Activated gamma-delta T cell treated with Interleukin-2 at 50 U/mL for 16 hours (primary cell): ENCODE measurements at places on chromosomes 12 and 14.

DNA sequence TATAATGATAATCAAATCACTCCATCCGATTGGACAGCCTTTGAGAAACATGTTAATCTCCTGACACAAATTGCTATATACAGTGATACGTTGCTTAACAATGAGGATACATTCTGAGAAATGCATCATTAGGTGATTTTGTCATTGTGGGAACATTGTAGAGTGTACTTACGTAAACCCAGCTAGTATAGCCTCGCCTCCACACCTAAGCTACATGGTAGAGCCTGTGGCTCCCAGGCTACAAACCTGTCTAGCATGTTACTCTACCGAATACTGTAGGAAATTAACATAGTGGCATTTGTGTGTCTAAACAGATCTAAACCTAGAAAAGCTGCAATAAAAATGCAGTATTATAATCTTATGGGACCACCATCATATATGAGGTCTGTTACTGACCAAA, 128.6 kb upstream of the PWP1 start:
- DNase-seq, result no peak

DNA sequence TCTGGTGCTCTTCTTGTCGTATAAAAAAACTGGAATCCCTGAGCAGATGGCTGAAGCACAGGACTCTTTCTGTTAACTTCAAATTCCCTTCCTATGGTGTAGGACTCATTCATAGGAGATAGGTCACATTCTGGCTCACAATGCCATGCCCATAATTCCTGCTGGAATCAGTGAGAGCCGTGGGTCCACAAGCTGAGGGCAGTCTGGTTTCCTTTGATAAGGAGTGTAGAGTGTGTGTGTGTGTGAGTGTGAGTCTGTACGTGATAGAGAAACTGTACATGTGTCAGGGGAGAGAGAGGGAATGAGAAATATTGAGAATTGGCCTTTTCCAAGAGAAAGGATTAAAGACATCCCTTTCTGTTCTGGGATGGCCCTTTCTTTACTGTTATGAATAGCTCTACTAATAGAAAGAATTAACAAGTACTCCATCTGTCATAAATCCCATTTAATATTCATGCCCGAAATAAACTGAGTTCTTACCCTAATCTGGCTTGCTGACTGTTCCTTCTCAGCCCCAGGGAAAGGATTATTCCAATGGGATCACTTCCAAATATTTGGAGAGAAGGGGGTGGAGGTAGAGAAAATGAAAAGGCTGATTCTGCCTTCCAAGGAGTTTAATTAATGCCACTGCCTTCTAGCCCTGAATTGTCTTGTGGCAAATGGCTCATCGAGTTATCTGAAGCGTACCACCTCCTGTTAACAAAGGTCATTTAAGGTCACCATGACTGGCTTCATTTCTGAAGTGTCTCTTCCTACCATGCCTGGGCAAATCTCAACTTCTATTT, 79.0 kb downstream of the TMX1 start:
- no peak for DNase-seq

DNA sequence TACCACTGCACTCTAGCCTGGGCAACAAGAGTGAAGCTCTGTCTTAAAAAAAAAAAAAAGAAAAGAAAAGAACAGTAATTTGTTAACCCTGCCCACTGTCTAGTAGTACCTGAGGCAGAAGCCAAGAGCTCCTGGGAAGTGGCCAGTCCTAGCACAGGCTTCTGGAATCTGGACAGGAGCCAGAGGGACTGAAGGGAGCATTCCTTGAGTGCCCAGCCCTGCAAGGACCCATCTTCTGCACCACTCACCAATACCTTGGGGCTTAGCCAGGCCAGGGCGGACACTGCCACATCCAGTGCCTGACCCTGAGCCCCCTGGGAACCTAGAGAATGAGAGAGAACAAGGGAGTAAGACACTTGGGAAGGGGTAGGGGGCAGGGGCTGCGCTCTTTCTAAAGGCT, 33.7 kb downstream of the PARP2 start:
- DNase-seq, result no peak

DNA sequence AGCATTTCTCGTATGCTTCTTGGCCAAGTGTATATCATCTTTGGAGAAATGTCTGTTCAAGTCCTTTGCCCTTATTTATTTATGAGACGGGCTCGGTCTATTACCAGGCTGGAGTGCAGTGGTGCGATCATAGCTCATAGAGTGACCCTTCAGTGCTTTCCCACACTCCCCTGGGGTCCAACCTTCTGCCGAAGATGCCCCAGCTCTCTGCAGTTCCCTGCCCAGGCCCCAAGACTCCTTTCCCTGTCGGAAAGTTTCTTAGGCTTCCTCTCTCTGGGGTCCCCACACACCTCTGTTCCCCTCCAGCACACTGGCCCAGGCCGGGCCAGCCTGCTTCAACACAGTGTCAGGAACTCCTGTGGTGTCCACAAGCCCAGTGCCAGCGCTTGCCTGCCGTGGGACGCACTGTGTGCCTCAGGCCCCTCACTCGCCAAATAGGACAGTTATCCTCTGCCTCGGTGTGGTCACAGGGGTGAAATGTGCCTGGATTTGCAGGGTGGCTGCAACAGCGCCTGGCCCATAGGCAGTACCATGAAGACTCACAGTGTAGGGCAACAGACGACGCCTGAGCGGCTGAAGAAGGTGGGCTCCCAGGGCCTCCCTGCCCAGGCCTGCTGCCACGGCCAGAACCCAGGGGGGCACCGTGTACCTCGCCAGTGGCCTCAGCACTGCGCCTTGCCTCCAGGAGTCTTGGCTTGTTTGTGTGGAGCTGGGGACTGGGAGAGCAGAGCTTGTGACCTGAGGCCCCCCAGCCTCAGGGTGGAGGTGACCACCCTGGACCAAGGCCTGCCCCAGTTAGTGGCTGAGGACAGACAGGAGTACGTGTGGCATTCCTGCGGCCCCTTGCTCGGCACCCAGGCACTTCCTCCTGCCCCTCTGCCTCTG, 4.9 kb upstream of the ASPG start:
- no peak for DNase-seq

GRCh38 chr14:88007608-88008007, 2.7 kb downstream of the GPR65 start:
- no peak for DNase-seq

GRCh38 chr12:120882055-120882555, 22.1 kb downstream of the SPPL3 start:
- DNase-seq, result no peak

DNA sequence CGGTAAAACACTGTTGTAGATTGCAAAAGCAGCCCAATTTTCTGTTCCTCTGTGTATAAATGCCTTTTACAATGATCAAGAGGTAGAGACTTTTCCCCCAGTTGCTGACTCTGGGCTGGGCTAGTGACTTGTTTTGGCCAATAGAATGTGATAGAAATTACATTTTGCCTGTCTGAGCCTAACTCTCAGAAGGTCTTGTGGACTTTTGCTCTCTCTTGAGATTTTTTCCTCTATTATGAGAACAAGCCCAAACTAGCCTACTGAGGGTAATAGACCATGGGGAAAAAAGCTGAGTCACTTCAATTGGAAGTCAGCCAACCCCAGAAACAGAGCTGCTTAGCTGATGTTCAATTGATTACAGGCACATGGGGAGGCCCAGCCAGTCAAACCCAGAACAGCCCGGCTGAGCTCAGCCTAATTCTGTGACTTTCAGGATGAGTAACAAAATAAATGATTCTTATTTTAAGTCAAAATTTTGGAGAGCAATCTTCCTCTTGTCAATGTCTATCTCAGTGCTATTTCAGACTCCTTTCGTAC, 61.4 kb downstream of the MYF5 start:
- no peak for DNase-seq

- no peak for DNase-seq
Measured at GRCh38 chr14:78308079-78308478, 137.9 kb downstream of the NRXN3 start.

DNA sequence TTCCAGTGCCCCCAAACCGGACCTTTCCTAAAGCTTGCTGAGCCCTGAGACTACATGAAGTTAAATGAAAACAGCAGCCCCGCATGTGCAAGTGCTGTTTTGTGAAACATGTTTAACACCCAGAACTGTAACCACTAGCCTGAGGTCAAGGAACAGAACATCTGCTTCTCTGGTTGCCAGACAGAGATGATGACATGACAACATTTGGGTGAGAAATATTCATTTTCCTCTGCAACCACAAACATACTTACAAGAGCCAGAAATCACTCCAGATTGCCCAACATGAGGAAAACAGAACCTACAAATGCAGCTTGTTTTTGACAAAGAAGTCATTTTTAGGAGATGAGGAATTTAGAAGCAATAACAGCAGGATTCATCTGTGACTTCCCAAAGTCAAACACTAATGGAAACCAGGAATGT, 110.4 kb downstream of the BCAT1 start:
- DNase-seq, result no peak
